ENCODE measurements at places on chromosomes 2 and 18.

GRCh38 chr2:236343400-236344161, 79.4 kb upstream of the ASB18 start:
- no peak for DNase-seq

DNA sequence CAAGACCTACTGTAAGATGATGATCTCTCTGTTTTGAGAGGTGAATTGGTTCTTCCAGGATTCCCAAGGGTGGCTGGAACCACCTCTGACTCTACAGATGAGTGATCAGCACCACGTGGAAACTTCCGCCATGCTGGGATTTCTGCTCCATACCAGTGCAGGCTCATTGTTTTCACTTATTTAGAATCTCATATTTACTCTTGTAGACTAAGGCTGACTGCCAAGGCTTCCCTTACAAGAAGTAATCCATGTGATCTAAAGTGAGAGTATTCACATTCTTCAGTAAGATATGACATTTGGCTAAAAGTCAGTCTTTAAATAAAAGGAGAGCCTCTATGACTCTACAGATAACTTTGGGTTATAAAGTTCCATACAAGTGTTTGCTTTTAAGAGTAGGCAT, 322.9 kb upstream of the RAB12 start:
- no peak for DNase-seq

GRCh38 chr2:169345486-169346437, 16.6 kb downstream of the LRP2 start:
- no peak for DNase-seq

- no peak for DNase-seq
Measured at GRCh38 chr2:88751768-88752167, 60.3 kb downstream of the RPIA start.

GRCh38 chr2:127157114-127157513, 50.2 kb upstream of the BIN1 start:
- DNase-seq: no peak

GRCh38 chr2:154537024-154537423, 161.5 kb upstream of the KCNJ3 start:
- no peak for DNase-seq

DNA sequence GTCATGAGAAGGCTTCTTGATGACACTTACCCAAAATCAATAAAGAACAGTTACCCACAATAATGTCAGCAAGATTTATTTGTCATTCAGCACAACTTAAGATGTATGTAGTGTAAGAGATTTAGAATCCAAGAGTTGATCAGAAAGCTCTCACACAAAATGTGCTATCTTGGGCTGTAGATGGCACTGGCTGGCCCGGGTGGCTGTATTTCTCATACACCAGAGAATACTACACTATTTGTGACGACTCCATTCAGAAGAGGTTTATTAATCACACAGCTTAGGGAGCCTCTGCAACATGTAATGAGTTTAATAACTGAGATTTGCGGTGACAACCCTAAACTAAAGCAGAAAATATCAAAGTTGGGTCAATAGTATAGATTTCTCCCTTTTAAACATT, 530.4 kb upstream of the KLHL29 start:
- no peak for DNase-seq

GRCh38 chr2:191748528-191749180, 70.7 kb downstream of the NABP1 start:
- DNase-seq: no peak

DNA sequence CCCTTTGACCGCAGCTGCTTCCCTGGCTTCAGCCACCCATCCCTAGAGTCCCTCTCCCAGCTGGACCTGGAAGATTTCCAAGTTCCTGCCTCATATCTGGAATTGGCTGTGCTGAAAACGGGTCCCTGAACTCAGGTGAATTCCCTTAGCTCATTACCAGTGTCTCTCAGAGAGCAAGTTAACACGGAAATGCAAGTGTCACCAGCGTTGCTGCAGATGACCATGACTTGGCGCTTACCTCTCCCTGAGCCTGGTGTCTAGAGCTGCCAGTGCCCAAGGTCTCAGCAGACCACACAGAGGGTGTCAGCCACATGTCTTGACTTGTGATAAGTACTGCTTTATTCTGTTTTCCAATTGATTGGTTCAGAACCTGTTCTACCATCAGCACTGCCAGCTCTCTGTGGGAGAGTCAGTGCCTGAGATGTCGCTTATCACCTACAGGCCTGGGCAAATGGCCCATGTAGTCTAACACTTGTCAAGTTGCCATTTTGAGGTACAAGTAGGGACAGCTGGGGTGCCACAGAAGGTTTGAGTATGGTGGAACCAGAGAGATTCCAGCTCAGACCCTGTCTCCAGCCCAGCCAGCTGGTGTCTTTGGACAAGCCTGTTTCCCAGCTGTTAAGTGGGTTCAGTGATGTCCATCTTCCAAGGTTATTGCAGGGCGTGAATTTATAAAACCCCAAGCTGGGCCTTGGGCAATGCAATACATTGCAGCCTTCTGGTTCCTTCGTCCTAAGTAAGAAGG, 48.7 kb downstream of the LYPD1 start:
- DNase-seq: no peak

- DNase-seq: no peak
Measured at GRCh38 chr2:2321200-2321540, 9.9 kb downstream of the MYT1L start.

DNA sequence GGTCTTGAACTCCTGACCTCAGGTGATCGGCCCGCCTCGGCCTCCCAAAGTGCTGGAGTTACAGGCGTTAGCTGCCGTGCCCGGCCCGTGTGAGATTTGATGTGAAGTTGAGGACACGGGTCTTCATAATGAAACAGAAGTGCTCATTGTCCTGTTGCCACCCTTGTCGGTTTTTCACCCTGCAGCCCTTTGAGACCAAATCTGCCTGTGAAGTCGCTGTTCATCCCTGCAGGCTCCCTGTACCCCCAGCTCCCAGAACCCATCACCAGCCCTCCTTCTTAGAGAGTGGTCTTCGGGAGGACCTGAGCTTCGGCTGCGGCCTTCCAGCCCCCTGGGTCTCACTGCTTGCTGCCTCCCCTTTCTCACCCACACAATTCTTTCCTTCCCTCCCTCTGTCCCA, 325.2 kb downstream of the GBX2 start:
- DNase-seq: no peak

DNA sequence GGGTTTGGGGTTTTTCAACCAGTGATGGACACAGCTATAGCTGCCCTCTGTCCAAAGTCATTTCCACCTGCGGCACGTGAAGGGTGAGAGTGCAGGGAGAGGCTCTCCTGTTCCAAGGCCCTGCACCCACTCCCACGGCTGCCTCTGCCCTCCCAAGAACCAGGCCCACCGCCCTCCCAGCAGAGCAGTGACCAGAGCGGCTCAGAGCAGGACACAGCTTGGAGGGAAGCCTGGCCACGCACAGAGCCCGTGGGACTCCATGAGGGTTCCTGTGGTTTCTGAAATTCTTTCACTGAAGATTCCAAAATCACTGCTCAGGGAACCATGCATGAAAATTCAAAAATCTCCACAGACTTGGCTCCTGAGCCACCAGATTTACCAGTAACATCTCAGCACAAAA, 67.3 kb upstream of the SALL3 start:
- no peak for DNase-seq

GRCh38 chr2:105504459-105504858, 105.6 kb upstream of the FHL2 start:
- DNase-seq: no peak

DNA sequence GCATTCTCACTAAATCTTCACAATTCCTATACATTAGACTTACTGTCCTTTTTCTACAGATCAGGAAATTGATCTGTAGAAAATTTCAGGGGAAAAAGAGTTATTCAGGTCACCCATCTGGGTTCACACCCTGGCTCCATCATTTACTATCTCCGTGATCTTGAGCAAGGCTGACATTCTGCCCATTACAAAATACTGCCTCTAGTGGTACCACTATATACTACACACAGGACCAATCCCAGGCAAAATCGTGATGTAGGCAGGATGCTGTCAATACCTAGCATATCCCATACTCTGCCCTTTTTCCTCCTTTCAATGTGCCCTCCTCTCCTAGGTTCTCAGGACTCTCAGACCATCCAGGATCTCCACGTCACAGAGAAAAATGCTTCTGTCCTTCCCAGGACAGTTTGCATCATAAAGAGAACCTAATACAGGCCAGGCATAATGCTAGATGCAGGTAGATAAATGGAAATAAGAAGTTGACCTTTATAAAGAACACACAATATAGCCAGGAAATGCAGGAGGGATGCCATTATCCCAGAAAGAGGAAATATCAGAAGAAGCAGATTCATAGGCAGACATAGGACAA, 101.9 kb downstream of the CDH20 start:
- no peak for DNase-seq

Data from NCI-H2081 treated with DMSO at 0.1 percent for 48 hours (cell line).